Stimulated activated CD8-positive, alpha-beta memory T cell treated with anti-CD3 and anti-CD28 coated beads, Interleukin-2, amount 100 ng/mL, for 1 hour (primary cell): ENCODE measurements at places on chromosomes 16 and 17.

DNA sequence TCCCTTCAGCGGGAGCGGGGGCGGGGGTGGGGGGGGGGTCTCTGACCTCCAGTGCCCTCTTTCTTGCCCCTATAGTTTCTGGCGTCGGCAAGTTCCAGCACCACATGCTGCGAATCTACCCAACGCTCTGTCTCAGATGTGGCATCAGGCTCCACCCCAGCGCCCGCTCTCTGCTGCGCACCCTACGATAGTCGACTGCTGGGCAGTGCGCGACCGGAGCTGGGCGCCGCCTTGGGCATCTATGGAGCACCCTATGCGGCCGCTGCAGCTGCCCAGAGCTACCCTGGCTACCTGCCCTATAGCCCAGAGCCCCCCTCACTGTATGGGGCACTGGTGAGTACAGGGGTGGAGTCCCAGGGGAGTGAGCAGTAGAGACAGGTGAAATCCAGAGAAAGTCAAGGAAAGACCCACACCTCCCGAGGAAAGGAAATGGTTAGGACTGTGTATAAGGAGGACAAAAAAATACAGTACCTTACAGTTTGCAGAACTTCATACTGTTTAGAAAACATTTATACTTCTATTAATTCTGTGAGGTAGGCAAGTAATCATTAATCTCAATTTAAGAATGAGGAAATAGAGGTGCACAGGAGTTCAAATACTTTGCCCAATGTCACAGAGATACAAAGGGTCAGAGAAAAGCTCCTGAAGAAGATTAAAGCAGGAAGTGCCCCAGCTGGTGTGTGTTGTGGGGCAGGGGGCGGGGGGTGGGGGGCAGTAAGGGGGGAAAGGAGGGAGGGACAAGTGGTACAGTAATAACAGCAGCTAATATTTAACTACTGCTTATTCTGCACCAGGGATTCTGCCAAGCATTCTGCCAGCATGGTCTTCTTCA, 2.5 kb downstream of the IRX6 start:
- no peak for DNase-seq

- no peak for DNase-seq
These were observed 2.9 kb downstream of the HIGD1B start for GRCh38 chr17:44850612-44851011.

DNA sequence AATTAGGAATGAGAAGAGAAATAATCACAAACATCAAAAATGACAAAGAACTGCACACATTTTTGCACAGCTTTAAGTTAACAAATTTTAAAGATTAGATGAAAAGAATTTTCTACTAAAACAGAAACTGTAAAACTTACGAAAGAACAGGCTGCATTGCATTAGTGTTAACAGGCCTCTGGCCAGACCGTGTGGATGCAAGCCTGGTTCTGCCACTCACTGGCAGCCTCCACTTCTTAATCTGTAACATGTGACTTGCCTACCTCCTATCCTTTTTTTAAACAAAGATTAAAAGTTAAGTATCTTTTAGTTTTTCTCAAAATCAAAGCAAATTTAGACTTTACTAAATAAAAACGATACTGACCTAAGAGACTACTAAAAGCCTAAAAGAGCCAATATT, 37.5 kb downstream of the CREBBP start:
- no peak for DNase-seq

DNA sequence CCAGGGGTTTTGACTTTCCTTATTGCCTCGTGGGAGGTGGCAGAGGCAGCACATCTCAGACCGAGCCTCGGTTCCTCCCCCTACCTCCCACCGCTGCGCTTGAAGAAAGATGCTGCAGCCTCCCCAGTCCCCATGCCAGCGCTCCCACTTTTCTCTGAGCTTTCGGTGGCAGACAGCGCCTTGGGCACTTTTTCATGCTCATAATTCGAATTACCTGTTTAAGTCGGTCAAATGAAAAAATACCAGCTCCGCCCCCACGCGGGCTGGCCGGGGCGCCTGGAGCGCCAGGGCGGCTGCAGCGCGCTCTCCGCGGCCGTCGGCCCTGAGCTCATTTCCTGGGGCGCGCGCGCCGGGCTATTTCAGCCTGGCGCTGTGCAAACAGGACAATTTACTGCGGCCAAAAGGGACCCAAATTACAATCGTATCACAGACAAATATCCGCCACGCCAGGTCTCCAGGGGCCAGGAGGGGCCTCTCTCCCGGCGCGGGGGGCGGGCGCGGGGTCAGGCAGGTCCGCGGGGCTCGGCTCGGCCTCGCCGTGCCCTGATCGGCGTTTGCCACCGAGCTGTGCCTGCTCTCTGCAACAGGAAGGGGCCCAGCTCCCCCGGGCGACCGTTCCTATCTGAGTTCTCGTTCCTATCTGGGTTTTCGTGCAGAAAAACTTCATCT, 45.0 kb downstream of the SOST start:
- DNase-seq = no peak

GRCh38 chr16:17177959-17178905, 292.5 kb downstream of the XYLT1 start:
- DNase-seq = no peak

DNA sequence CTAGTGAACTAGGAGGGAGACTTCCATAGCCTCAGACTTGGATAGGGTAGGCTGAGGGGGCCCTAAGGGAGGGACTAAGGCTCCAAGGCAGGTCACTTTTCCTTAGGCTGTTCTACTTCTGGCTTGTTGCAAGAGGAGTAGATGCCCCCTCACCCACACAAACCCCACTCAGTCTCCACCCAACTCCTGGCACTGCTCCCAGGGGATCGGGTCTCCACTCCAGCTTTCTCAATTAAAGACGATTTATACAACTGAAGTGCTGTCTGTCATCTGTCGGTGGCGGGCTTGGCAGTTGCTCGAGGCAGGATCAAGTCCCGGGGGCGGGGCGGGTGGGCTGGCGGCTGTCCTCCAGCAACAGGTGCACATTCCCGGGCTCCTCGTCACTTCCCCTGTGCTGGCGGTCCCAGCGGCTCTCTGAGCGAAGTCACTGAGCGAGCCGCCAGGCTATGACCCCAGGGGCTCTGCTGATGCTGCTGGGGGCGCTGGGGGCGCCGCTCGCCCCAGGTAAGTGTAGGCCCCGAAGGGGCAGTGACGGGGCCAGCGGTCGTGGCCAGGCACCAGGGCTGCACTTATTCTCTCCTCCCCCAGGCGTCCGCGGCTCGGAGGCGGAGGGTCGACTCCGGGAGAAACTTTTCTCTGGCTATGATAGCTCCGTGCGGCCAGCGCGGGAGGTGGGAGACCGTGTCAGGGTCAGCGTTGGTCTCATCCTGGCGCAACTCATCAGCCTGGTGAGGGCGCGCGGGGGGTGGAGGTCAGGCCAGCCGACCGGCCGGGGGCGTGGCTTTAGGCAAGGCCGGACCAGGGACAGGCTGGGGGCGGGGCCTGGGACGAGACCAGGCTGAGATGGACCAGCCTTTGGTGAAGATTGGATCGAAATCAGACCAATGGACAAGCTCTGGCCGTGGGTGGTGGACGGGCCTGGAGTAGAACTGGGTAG, at the start of gene CHRNB1:
CHRNB1 (plus strand) TSS at position 380 of the 937 bp plus-strand sequence; CDS start at position 447, 67 bp downstream.
- no peak for DNase-seq

- DNase-seq = no peak
These were observed 1049.1 kb upstream of the GOT2 start for GRCh38 chr16:59783191-59783590.

- DNase-seq = no peak
These were observed at the start of gene SRCIN1 for GRCh38 chr17:38605841-38606645. TSS of gene SRCIN1 (minus strand) at chr17:38605952. CDS start at chr17:38605705, 247 bp downstream.

- peak; percentile 49 for DNase-seq
These were observed 43.9 kb upstream of the TEX2 start for GRCh38 chr17:64306850-64307463.

DNA sequence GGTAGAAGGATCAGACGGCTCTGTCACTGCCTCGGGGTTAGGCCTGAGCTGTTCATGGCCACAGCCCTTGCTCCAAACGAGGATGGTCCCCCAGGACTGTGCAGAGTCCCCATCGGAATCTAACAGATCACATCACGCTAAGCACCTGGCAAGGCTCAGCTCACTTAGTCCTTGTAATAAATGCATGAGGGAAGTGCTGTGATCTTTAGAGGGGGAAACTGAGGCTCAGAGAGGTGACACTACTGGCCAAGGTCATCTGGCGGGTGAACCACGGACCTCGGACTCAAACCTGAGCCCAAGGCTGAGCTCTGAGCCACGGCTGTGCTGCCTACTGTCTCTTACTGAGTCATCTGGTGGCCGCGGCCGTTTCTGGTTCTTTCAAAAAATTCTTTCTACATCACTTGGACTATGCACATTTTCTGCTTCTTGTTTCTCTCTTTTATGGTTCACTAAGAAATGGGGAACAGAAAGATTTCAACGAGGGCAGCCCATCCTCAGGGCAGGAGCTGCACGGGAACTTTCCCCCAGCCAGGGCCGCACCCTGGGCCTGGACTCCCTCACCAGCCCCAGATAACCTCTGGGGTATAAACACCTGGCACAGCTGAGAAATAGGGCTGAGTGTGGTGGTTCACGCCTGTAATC, 55.6 kb downstream of the COTL1 start:
- no peak for DNase-seq

DNA sequence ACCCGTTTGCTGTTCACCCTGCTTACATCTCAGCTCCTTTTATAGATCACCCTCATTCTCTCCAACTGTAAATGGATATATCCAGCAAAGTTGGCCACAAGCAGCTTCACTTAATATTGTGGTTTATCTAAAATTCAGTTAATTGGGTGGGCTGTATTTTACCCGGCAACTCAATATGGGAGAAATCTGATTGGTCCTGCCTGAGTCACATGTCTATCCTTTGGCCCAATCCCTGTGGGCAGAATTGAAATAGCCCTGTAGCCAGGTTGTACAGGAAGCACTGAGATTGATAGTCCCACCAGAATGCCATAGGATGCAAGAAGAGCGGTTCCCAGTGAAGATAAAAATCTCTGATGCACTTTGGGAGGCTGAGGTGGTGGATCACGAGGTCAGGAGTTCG, 73.2 kb downstream of the AIPL1 start:
- no peak for DNase-seq

DNA sequence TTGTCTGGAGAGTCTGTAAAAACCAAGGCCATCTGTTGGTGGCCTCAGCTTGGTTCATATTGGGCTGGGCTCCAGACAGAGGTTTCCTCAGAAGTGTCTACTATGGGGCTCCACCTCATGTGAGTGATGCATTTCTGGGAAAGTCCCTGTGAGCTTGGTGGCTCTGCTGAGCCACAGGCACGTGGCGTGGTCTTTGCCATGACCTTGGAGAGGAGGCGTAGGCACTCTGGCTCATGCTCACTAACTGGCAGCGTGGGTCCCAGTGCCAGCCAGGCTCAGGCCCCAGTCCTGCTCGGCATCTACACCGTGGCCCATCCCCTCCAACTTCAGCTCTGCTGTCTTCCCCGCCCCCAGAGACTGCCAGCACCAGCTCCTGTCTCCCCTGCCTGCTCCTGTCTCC, 10.7 kb upstream of the SMTNL2 start:
- DNase-seq = peak; percentile 15

DNA sequence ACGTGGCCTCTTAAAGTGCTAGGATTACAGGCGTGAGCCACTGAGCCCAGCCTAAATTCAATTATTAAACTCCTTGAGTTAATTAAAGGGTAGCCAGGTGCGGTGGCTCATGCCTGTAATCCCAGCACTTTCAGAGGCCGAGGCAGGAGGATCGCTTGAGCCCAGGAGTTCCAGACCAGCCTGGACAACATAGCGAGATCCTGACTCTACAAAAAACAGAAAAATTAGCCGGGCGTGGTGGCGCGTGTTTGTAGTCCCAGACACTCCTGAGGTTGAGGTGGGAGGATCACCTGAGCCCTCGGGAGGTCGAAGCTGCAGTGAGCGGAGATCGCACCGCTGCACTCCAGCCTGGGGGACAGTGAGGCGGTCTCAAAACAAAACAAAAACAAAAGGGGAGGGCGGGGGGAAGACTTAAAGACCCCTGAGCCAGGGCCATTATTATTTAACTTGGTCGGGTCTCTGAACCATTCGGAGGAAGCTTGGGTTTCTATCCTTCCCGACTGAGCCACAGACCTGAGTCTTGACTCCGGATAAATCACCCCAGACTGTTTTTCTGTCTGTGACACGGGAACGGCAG, 19.5 kb downstream of the BCL7C start:
- DNase-seq = no peak

GRCh38 chr16:87636050-87636684, 33.9 kb downstream of the JPH3 start:
- peak; percentile 67 for DNase-seq

DNA sequence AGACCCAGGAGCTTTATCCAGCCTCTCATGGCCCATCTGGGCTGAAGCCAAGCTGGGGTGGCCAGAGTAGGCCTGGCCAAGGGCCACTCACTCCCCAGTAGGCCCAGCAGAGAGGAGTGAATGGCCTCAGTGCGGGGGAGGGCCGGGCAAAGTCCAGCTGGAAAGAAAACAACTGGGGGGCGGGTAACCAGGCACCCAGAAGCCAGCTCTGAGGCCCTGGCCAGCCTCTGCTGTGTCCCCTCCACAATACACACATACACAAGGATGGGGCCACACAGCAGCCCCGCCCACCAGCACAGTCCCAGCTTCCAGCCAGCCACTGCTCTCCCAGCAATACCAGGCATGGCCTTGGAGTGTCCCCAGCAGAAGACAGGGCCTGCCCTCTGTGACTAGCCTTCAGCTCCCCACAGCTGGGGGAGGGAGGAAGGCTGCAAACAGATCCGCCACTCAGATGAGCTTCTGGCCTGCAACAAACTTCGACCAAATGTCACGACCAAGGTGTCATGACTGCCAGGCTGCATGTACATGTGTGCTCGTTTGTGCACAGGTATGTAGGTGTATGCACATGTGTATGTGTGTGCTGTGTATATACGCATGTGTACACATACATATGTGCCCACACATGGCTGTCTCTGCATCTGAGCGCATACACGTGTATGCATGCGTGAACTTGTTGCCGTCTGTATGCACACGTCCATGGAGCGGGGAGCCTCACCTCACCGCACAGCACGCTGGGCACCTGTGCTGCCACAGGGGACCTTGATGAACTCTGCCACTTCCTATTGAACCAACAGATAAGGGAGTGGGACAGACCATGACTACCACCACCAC, 5.0 kb downstream of the CARHSP1 start:
- DNase-seq = no peak

DNA sequence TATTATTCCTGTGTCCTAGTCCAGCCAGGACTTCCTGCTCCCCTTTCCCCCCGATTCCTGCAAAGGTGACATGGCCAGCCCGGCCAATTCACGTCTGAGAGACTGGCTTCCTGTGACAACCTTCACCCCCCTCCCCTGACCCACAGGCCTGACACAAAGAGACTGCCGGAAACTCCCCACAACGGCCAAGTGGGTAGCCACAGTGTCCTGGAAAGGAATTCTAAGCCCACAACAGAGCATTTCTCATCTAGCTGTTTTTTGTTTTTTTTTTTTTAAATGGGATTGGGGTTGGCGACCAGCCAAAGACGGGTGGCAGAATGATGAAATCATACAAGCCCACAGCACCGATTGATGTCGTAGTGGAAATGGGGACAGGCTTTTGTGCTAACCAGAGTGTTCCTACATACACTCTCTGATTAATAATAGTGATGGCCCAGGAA, 2.8 kb upstream of the XAF1 start:
- DNase-seq = peak; percentile 60

- DNase-seq = no peak
These were observed 2.3 kb upstream of the PHF12 start for GRCh38 chr17:28953444-28954118.

DNA sequence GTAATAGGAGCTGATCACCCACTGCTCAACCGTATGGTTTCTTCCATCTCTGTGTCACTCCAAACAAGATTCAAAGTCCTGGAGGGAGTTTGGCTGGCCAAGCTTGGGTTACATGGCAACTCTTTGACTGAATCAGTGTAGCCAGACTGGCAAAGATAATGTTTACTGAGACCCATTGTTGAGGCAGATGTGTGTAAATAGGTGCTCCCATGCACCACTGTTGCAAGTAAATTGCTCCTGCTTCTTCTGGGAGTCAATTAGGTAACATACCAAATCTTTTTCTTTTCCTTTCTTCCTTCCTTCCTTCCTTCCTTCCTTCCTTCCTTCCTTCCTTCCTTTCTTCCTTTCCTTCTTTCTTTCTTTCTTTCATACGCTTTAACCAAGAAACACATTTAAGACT, 86.3 kb upstream of the DHX40 start:
- no peak for DNase-seq
